Stimulated activated CD4-positive, alpha-beta T cell treated with anti-CD3 and anti-CD28 coated beads, Interleukin-2, amount 100 ng/mL, for 48 hours (primary cell): ENCODE measurements at places on chromosomes 6 and 20.

- DNase-seq: no peak
These were observed 3.9 kb upstream of the IPCEF1 start for GRCh38 chr6:154360476-154360875.

DNA sequence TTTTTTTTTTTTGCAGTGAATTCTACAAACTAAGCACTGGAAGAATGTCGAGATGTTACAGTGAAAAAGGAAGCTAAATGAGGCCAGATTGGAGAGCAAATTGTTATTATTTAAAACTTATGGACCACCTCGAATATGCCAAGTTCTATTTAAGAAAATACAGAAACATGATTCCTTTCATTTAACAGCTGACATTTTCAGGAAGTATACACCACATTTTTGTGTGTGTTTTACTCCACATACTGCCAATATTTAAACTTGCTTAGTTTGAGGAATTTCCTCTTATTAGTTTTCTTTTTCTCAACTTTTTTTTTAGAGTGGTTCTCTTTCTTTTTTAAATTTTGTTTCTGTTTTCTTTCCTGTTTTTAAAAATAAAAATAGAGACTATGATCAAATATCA is 37.0 kb upstream of the GCLC start:
- no peak for DNase-seq

DNA sequence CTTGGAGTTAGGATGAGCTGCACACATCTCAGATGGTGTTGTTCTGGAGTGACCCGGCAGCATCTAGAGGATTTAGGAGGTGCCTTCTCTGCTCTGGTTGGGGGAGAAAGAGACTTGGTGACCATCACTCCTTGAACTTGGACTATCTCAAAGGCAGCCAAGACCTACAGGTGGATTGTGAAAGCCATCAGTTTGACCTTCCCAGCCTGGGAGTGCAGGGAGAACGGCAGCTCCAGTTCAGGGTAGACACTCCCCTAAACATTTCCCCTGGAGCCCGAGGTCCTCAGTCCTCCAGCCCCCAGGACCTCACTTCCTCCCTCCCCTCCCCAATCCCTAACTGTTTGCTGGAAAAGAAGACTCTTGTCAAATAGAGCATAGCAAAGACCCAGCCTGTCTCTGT is 128.7 kb upstream of the ARMC2 start:
- no peak for DNase-seq

- no peak for DNase-seq
These were observed 196.2 kb downstream of the PAX1 start for GRCh38 chr20:21901470-21902275.

DNA sequence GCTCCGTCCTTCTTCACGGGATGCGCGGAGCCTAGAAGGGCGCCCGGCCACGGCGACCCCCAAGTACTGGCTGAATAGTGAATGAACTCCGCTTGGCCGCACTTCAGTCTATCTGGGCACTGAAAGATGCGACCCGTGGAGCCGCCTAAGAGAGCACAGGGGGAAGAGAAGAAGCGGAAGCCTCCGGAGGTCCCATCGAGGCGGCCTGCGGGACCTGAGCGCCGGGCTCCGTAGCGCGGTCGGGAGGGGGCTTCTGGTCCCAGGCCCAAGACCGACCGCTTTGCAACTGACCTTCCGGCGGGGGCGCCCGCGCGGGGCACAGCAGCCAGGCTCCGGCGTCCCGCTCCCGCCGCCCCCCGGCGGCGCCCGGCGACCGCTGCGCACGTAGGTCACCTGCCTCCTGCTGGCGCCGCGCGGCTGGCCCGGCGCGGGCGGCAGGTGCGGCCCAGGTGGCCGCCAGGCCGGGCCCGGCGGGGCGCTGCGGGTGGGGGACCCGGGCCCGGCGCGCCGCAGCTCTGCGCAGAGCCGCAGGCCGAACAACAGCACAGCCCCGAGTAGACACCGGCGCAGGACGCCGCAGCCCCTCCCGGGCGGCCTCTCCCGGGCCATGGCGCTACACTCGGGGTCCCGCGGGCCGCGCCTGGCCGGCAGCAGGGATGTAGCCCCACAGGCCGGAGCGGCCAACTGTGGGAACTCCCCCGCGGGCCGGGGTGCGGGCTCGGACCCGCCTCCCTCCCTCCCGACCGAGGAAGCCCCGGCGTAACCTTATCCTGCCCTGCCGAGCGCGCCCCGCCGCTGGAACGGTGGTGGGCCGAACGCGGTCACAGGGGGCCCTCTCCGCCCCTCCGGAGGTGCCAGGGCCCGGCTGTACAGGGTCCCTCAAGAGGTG is at the start of gene METTL24:
Gene METTL24, minus strand, starts transcription at position 686 of the 889 bp plus-strand sequence. Its CDS starts 77 bp downstream, at position 609.
- DNase-seq: no peak

- DNase-seq: no peak
These were observed 73.8 kb upstream of the ISM1 start for GRCh38 chr20:13147071-13147963.

GRCh38 chr6:40587240-40588069 is at the start of gene LRFN2:
TSS of gene LRFN2 (minus strand) at chr6:40587364.
- peak; percentile 73 for DNase-seq

DNA sequence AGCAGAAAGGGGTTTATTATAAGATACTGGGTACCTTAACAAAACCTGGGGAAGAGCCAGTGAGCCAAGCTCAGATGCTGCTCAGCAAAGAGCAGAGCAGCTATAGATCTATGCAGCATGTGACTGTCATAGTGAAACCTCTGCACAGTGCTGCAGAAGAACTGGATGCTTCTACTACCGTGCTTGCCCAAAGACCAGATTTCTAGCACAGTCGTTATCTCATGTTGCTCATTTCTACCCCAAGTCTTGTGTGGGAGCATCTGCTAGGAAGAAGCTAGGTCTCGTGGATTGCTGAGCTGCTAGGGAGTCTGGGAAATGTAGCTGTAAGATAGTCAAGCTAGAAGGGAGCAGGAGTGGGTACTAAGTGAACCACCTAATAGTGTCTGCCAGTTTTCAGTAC is 31.7 kb upstream of the GNRH2 start:
- peak; percentile 32 for DNase-seq

DNA sequence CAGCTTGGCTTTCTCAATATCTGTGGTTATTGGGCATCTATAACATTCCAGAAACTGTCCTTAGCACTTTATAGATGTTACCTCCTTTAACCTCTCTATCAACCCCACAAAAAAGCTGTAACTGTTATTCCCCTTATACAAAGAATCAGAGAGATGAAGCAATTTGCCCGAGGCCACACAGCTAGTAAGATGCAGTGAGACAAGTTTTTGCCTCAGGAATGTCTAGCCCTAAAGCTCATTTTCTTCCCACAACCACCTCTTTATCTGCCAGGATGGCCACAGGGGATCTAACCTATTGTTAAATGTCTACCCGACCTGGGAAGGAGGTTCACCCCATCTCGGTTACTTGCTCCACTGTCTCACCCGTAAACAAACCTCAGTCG is 31.9 kb upstream of the TCP11 start:
- no peak for DNase-seq

DNA sequence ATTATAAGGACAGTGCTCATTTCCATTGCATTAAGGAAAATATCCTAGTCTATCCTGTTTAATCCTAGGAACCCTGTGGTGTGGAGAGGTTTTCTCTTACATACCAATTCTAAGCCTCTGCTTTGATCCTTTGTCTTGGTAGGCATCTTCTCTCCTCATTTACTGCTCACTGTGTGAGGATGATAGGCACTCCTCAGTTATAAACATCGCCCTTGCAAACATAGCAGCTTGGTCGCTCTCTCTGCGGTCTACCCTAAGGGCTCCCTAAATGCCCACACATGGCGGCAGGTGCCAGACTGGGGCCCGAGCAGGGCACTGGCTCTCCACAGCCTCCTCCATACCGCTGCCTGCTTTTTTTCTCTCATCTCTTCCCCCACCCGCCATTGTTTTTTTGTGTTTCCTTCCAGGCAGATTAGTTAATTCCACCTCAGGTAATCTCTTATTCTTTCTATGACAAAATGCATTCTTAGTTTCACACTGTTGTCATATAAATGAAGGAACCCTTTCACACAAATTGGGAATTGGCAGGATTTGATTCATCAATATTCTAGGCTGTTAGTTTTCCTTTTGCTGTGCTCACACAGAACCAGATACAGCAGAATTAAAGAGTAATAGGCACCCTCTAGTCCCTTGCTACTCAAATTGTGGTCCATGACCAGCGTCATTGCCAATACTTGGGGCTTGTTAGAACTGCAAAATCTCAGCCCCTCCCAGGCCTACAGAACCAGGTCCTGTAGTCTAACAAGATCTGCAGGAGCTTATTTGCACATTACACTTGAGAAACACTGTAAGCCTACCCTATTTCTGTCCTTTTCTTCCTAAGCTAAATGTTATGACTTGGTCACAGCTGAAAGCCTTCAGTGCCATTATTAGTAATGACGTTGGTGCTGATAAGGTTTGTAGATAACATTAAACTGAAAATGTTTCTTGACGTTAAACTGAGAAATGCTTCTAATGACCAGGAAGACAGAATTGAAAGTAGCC is 36.3 kb downstream of the CARMIL1 start:
- DNase-seq: no peak

GRCh38 chr20:43040427-43040826 is 149.3 kb downstream of the PTPRT start:
- DNase-seq: no peak

GRCh38 chr20:24667689-24668383 is 198.4 kb downstream of the SYNDIG1 start:
- DNase-seq: no peak

DNA sequence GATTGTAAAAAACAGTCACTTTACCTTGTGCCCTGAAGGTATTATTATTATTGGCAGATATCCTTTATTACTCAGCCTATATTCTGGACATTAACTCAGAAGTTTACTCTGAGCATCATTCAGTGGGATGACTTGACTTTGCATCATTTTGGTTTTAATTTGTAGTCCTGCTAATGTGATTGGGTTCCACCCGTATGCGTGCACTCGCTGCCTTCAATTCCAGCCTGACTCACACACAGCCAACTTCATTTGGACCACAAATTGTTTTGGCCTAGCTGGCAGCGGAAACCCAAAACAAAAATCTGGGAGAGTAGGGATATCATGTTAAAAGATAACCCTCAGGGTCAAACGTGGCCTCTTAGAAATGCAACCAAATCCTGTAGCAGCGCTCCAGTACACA is 704.4 kb upstream of the SLC35B3 start:
- no peak for DNase-seq

- DNase-seq: no peak
These were observed 686.9 kb upstream of the MAP3K7 start for GRCh38 chr6:91273729-91274128.

DNA sequence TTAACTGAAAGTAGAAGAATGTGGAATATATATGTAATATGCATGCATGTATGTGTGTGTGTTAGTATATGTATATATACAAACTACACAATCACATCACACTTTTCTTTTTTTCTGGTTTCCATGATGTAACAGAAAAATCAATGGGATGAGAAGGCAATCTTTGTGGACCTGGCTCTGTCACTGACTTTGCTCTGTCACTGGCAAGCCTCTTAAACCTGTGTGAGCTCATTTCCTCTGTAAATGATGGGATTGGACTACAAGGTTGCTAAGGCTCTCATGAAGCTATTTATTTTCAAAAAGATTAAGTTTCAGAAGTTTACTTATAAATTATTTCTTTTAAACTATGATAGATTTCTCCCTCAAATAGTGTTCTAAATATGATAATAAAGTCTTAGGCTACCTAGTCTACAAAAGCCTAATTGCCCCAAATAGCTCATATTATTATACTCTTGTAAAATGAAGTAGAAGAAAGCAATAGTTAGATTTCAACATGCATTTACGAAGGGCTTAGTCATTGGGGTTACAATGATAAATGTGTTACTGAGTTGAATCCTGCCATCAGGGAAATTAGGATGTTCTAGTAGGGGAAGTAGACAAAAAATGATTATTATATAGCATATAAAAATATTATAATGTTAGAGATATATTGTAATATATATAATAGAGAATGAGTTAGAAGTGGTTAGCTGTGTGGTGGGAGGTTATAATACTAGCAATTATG is 129.3 kb downstream of the AFG1L start:
- no peak for DNase-seq

- DNase-seq: no peak
These were observed 58.7 kb downstream of the GTF2H5 start for GRCh38 chr6:158226655-158227512.

DNA sequence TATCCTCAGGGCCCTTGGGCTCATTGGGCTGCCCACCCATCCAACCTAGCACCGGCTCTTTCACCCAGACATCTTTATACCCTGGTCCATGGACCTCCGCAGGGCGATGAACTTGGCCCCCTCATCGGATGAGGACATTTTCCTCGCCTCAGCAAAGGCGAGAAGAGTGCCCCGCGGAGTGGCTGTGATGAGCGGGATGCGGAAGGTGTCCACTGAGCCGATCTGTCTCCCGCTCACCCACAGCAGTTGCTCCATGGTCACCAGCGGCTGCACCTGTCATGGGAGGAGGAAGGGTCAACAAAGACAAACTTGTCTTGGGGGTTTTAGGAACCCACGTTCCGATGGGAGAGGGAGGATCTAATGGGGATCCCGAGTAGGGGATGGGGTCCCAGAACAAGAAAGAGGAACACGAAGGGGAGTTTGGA is 690 bp downstream of the NEU1 start:
- DNase-seq: no peak

GRCh38 chr20:15563836-15564235 is 1009.4 kb downstream of the KIF16B start:
- DNase-seq: no peak

DNA sequence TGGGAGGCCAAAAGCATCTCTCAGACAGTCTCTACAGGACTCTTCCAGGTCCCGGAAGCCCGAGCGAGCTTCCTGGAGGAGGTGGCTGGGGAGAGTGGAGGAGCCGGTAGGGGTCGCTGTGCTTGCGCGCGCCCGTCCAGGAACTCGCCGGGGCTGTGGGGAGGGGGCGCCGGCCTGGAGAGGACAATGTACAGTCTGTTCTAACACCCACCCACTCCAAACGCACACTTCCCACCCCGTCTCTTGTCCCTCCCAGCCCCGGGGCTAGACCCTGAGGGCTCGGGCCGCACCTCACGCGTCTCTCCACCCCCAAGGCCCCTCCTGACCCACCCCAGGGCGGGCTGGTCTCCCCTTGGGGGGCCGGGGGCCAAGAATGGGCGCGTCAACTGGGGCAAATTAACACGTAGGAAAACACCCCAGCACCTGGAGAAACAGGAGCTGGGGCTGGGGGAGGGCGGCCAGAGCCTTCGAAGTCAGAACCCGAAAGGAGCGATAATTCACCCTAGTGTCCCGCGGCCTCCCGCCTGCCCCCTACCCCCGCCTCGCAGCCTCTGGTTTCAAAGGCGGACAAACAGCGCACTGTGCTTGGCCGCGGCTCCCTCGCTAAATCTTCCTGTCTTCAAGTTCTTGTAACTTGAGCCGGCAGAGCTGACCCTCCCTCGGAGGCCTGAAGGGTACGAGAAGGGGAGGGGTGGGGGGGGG is 103.2 kb upstream of the FOXP4 start:
- DNase-seq: peak; percentile 32

DNA sequence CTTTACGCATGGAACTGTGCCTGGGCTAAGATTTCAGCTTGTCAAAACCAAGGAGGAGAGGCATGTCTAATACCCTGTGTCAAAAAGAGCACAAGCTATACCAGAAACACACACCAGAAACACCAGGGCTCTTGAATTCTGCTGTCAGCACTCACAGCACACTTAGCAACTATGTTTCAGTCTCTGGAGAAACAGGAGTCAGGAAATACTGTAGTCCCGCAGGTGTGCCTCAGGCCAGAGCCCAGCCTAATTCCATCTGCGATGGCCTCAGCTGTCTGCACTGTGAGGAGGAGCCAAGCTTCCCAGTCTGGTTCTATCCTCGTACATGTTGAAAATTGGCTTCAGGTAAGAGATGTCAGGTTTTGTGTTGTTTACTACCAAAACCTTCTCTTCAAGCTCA is 31.6 kb downstream of the MTRES1 start:
- no peak for DNase-seq

- DNase-seq: no peak
These were observed 758.0 kb upstream of the MMS22L start for GRCh38 chr6:98041056-98041455.
